ENCODE measurements at places on chromosomes 5 and 9.
A peak's percentile ranks its signal among the peaks of the same experiment; 100 is the strongest.

DNA sequence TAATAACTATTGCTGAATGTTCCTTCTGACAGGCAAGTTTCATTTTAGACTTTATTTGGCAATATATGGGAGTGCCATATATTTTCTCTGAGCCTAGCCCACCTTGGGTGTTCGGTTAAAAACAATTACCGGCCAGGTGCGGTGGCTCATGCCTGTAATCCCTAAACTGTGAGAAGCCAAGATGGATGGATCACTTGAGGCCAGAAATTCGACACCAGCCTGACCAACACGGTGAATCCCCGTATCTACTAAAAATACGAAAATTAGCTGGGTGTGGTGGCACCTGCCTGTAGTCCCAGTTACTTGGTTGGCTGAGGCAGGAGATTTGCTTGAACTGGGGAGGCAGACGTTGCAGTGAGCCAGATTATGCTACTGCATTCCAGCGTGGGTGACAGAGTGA is 47.9 kb downstream of the TNFSF15 start:
- no peak for DNase-seq

- no peak for DNase-seq
Measured at GRCh38 chr5:116273448-116274242, 188.8 kb downstream of the COMMD10 start.

- no peak for DNase-seq
Measured at GRCh38 chr5:3607541-3608181, 12.0 kb downstream of the IRX1 start.

DNA sequence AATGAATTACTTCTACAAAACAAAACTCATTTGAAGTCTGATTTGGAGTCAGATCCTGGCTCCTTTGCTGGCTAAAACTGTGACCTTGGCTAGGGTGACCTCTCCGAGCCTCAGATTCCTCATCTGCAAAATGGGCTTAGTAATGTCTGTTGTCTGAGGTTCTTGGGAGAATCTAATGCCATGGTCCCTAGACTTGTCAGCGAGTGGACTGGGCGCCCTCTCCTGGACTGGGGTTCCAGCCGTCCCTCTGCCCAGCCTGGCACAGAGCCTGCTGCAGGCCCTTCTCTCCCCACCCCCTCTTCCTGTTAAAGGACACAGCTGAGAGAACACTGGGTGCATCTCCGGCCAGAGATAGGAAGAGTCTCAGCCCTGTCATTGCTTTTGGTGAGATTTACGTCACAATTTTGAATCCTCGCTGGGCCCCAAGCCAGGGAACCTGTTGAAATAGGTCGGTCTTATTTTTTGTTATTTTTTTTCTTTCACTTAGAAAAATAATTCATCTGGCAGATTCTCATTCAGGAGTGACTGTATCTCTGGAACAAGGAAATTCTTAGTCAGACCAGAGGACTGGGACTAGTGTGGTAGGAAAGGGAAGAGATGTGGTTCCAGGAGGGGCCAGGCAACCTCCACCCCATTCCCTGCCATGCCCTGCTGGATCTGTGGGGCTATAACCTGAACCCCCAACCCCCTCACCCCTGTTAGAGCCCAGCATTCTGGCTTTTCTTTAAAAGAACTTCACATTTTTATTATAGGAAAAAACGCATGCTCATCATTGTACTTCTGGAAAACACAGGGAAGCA is 48.2 kb upstream of the RPL26L1 start:
- peak; percentile 96 for DNase-seq

GRCh38 chr9:138068601-138069035 is 191.0 kb downstream of the CACNA1B start:
- no peak for DNase-seq

- DNase-seq: no peak
Measured at GRCh38 chr5:95878417-95879323, 56.1 kb upstream of the GLRX start.

- DNase-seq: peak; percentile 75
Measured at GRCh38 chr5:177309351-177310191, 2.1 kb downstream of the MXD3 start.

- no peak for DNase-seq
Measured at GRCh38 chr9:79663878-79664277, 92.1 kb downstream of the TLE4 start.

GRCh38 chr5:135690466-135690865 is 111.7 kb upstream of the CXCL14 start:
- DNase-seq: no peak

DNA sequence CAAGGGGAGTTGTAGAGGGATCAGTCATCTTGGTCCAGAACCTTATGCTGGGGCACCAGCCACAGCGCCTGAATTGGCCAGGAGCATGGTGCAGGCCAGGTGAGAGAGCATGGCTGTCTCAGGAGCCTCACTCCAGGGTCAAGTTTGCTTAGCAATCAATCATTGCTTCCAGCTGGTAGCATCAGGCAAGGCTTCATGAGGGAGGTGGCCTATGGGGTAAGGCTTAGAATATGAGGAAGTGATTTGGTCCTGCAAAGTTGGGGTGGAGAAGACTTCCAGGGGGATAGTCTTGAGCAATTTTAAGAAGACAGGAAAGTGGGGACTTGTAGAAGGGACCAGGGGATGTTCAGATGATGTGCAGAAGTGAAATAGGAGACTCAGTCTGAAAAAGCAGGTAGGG is 53.9 kb upstream of the PITX1 start:
- no peak for DNase-seq

All from fibroblast of pulmonary artery (primary cell).